ENCODE measurements at places on chromosomes 1 and 21.

DNA sequence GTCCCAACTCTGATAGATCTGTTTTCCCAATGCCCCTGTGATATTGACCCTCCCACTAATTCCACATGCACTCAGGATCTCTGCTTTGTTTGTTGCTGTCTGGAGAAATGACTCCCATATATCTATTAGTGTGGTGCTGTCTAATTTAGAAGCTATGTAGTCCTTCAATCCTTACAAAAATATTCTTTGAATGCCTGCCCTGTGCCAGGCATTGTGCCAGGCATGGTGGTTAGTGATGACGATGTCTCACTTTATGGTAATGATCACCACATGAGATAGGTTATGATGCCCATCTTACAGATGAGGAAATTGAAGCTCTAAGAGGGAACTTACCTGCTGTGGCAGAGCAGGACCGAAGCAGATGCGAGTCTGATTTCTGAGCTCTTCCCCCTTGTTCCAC lies 12.9 kb downstream of the MYOG start:
- DNase-seq = no peak

DNA sequence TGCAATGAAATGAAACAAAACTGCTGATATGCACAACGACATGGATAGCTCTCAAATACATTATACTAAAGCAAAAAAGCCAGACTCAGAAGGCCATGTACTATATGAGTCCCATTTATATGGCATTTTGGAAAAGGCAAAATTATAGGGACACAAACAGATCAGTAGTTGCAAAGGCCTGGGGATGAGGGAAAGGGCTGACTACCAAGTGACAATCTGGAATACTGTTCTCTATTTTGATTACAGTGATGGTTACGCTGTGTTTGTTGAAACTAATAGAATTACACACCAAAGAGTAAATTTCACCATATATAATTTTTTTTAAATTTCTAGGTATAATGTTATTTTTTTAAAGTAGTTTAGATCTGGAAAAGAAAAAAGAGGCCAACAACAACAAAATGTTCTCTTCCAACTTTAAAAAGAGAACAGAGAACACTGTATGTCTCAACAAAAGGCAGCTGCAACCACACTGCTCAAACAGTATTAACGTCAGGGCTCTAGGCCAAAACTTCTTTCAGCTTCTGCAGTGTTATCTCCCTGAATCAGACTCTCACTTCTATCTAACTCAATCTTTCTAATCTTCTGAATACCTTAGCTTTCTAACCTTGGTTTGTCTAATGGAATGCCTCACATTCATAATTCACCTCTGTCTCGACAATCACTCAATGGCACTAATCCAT lies 75.8 kb downstream of the FOXJ3 start:
- no peak for DNase-seq

- no peak for DNase-seq
Measured at GRCh38 chr1:218363141-218363540, 18.0 kb downstream of the TGFB2 start.

GRCh38 chr21:44919913-44920693 lies 596 bp downstream of the ITGB2 start:
- DNase-seq = no peak

Measured in CD4-positive, alpha-beta T cell treated with Interleukin-4 for 1 hour (primary cell).